ENCODE measurements at places on chromosomes 7 and 10.

DNA sequence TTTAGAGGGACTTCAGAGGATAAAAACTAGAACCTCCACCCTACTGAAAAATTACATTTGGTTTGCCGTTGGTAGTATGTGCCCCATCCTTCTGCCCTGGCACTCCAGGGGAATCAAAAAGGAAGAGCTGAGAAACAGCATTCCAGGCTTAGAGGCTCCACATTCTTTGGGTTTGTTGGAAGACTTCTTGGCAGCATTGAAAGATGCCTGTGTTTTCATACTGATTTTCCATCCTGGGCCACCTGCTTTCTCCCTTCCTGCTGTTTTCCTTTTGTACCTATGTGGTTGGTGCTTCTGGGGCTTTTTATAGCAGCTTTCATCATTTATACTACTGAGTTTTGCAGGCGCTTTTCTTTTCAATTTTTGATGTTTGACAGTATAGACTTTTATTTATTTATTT, 61.7 kb downstream of the AUTS2 start:
- no peak for DNase-seq
- no peaks in the 10 kb centered on the region for H3K36me3 ChIP-seq
- no peaks in the 10 kb centered on the region for H3K4me1 ChIP-seq
- no peak overlapping the region for H3K27ac ChIP-seq
- H3K27me3 ChIP-seq: no peaks in the 10 kb centered on the region

- peaks cover 13% of the 10 kb centered on the region for H3K27me3 ChIP-seq
- H3K4me3 ChIP-seq: no peak overlapping the region
- H3K4me1 ChIP-seq: no peaks in the 10 kb centered on the region
- DNase-seq: no peak
- H3K36me3 ChIP-seq: no peaks in the 10 kb centered on the region
Observed at GRCh38 chr7:90111-91063, 102.0 kb upstream of the FAM20C start.

DNA sequence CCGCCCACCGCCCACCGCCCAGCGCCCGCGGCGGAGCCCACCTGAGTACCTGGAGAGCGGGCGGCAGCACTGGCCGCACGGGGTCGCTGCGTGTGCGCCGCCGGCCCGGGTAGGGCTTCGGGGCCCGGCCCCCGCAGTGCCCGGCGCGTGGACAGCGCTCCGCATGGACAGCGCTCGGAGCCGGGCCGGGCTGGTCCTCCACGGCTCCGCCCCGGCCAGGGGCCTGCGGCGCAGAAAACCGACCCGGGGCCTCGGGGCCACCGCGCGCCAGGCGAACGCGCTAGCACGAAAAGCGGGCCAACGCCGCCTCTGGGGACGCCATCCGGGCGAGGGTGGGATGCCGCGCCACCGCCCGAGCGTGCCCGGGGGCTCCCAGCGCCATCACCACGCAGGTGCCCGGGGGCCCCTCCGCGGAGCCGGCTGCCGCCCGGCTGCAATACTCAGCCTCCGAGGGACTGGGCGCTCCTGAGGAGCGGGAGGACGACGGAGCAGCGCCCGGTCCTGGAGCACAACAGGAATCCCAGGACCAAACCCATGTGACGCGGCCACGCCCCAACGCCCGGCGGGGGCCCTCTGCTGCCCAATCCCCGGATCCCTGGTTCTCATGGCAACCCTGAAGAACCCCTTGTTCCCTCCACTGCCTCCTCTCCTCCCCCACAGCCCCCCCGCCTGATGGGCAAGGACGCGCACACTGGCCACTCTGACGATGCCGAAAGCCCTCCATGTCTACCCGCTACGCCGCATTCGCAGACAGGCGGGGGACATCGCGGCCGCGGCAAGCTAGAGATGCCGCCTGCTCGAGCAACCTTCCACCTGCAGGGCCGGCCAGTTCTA, at the start of gene GRB10:
Gene GRB10 (minus strand): TSS at position 522 of the 834 bp plus-strand sequence. CDS start 50,574 bp downstream, outside the sequence.
- H3K4me1 ChIP-seq: no peaks in the 10 kb centered on the region
- DNase-seq: no peak
- H3K36me3 ChIP-seq: no peaks in the 10 kb centered on the region
- H3K4me3 ChIP-seq: no peak within 1 kb of the TSS
- H3K27me3 ChIP-seq: peaks cover 6% of the 10 kb centered on the region
- no peak within 1 kb of the TSS for H3K27ac ChIP-seq

- H3K4me3 ChIP-seq: no peak overlapping the region
- no peak overlapping the region for H3K27ac ChIP-seq
- H3K36me3 ChIP-seq: no peaks in the 10 kb centered on the region
- no peaks in the 10 kb centered on the region for H3K4me1 ChIP-seq
- H3K27me3 ChIP-seq: no peaks in the 10 kb centered on the region
- no peak for DNase-seq
Observed at GRCh38 chr7:105816266-105816843, 60.0 kb downstream of the ATXN7L1 start.

GRCh38 chr10:66804962-66805361, 120.9 kb upstream of the LRRTM3 start:
- H3K27ac ChIP-seq: no peak overlapping the region
- H3K4me3 ChIP-seq: no peak overlapping the region
- H3K27me3 ChIP-seq: no peaks in the 10 kb centered on the region
- no peak for DNase-seq

DNA sequence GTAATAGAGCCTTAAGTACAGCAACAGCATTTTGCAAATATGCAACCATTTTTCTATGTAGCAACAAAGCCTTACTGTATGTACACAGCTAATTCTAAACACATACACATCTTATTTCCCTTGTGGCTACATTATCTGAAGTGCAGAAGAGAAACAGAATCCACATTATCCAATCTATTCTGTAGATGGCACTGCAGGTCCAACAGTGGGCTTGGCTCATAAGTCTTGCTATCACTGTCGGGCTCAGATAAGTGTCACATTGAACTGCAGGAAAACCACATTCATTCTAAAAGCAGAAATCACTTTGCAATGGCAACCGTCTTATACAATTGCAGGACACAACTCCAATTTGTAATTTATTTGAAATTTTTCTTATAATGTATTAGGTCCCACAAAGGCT, 109.8 kb upstream of the NOBOX start:
- no peak overlapping the region for H3K4me3 ChIP-seq
- H3K36me3 ChIP-seq: no peaks in the 10 kb centered on the region
- no peaks in the 10 kb centered on the region for H3K27me3 ChIP-seq
- DNase-seq: no peak

- no peaks in the 10 kb centered on the region for H3K4me1 ChIP-seq
- H3K27ac ChIP-seq: no peak overlapping the region
- H3K27me3 ChIP-seq: no peaks in the 10 kb centered on the region
- DNase-seq: no peak
- no peak overlapping the region for H3K4me3 ChIP-seq
Observed at GRCh38 chr10:15231426-15231825, 62.9 kb upstream of the NMT2 start.

DNA sequence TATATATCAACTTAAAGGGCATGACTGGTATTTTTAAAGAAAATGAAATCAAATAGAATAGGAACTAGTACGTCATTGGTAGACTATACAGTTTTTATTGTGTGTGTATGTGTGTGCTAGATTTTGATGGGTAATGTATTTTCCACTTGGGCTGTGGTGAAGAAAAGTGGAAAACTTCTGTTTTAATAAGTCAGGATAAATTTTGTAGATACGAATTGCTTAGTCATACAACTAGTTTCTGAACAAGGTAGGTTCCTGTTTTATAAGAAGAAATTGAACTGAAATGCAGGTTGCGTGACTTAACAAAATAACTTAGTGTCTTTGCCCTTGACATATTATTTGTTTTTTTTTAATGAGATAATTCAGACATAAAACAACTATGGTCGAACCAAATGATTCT, 24.3 kb downstream of the UBN2 start:
- H3K36me3 ChIP-seq: peaks cover 62% of the 10 kb centered on the region
- no peak overlapping the region for H3K27ac ChIP-seq
- no peaks in the 10 kb centered on the region for H3K4me1 ChIP-seq
- no peak overlapping the region for H3K4me3 ChIP-seq

GRCh38 chr7:83032195-83032594, 130.5 kb downstream of the PCLO start:
- H3K36me3 ChIP-seq: no peaks in the 10 kb centered on the region
- H3K4me1 ChIP-seq: no peaks in the 10 kb centered on the region
- H3K4me3 ChIP-seq: no peak overlapping the region
- no peaks in the 10 kb centered on the region for H3K27me3 ChIP-seq

GRCh38 chr7:148144827-148145226, 445.7 kb upstream of the C7orf33 start:
- H3K27ac ChIP-seq: no peak overlapping the region
- no peaks in the 10 kb centered on the region for H3K36me3 ChIP-seq
- H3K4me1 ChIP-seq: no peaks in the 10 kb centered on the region
- H3K4me3 ChIP-seq: no peak overlapping the region
- peaks cover 2% of the 10 kb centered on the region for H3K27me3 ChIP-seq

DNA sequence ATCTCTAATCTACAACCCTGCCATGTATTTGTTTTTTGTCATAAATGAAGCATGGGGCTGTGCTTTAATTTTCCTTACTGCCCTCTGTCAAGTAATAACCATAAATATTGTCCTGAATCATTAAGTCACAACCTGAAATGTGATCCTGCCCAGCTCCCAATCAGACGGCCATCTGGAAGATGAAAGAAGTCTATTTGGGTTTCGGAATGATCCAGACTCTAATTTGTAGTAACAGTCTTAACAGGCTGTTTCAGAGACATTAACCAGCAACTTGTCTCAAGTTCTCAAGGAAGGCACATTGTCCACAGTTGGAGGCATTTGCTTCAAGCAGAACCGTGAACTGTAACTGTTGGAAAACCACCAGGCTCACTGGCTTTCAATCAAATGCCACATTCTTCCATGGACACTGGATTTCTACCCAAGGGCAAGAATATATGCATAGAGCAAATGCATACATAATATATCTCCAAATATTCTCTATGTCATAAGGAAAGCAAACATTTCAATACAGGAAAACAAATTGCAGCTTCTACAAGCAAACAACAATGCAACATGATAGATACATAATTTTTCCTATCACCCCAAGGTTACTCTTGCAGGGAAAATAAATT, 405.2 kb upstream of the NPVF start:
- no peak for DNase-seq
- no peaks in the 10 kb centered on the region for H3K4me1 ChIP-seq
- H3K27ac ChIP-seq: no peak overlapping the region

Data from DND-41 (cell line).